Occipital lobe (tissue), 3 donors: ENCODE measurements at places on chromosomes 13 and 19. TPM values are rescaled to one million over a fixed set of nuclear protein-coding genes. Genes with fewer than 3 reads are reported as not detected.

DNA sequence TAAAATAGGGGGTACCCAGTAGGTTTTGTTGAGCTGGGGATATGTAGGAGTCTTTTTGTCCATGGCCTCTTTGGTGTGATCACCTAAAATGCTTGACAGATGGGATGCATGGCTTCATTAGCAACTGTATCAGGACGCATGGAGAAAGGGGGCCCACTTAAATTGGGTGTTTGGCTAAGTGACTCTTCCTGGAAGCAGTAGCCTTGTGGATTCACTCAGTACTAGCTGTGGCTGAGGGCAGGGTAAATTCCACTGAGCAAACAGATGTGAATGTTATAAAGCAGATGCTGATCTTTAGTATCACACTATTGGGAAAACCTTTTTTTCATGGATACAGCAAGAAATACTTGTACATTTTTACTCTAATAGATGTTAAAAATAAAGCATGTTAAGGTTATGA, 140.0 kb downstream of the FGF14 start:
- no peak for DNase-seq

DNA sequence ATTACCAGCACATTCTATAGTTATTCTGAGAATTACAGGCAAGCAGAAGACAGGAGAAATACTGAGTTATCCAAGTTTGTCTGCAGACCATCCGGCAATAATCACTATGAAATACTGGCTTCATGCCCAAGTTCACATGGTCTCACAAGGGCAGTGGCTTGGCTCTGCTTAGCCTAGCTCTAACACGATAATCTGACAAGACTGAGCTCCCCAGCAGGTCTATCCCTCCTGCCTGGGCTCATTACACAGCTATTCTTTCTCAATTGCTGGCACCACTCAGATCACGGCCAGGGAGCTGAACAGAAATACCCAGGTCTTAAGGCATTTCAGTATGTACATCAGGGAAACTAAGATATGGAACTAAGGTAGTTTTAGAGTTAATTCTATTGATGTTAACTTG, 361.6 kb upstream of the PCDH20 start:
- no peak for DNase-seq

C5AR1 gene
- total RNA-seq, result 0.16 TPM

DNA sequence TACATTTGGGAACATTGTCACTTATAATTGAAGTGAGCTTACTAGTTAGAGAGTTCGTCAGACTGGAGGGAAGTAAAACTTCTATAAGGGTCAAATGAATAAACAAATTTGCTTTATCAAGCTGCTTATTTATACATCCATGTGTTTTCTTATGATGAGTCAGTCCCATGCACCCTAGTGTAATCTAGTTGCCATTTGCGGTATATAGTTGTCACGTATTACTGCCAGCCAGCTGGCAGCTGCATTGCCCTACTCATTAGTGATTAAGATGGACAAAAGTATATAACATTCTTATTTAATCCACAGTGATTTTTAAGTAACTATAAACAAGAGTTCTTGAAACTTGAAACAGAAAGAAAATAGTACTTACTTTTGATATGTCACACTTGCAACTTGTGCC, 182.4 kb downstream of the GPC6 start:
- no peak for DNase-seq

DNA sequence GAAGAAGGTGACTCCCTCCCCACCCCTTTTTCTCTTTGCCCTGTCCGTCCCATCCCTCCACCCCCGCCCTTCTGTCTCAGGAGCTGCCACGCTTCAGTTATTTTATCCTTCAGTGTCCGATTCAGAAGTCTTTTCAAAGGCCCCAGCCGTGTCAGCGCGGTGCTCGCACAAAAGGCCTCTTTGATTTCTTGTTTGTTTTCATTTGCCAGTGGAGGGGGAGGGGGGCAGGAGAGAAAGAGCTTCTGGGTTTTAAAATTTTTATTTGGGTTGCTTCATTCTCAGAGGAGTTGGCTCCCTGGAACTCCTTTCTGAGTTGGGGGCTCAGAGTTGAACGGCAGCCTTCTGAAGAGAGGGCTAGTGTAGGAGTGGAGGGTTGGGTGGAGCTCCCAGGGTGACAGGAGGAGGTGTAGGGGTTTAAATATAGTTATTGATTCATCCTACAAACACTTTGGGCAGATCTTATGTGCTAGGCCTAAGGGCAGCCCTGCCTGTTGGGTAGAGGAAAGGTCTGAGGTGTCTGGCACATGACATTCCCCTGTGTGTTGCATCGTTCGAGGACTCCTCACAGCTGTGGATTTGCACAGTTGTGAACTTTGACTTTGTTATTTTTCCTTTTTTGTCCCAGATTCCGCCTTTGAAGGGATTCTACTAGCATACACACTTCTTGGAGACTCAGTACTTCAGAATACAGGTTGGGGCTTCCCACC, 36.8 kb downstream of the NFIX start:
- peak; percentile 71 for DNase-seq

TMEM272 gene
- 0.16 TPM for total RNA-seq

ZNF155 gene
- total RNA-seq, result 13.9 TPM

DNA sequence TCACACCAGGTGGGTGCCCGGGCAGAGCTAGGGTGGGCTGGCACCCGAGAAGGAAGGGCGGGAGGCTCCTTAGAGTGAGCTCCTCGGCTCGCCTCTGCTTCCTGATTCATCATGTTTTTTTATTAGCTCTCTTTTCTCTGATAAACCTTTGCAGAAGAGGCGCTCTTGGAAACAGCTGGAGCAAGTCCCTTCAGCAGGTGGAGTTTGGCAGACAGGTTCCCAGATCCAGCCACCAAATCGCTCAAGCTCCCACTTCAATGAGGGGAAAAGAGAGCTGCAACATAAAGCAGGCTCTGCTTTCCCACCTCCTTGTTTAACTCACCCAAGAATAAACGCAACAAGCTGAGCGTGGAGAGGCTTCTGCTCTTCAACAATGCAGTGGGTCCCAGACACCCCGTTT, 244.8 kb downstream of the TSHZ3 start:
- DNase-seq, result no peak

ELL gene
- total RNA-seq, result 6.6 TPM

CCDC122 gene
- 13.4 TPM for total RNA-seq

- peak; percentile 2 for DNase-seq
Observed at GRCh38 chr13:100753376-100753775, 78.8 kb upstream of the TMTC4 start.

KPTN gene
- total RNA-seq, result 4.2 TPM

CGB8 gene
- total RNA-seq, result not detected

- DNase-seq, result peak; percentile 37
Observed at GRCh38 chr19:9945319-9945966, 9.1 kb upstream of the OLFM2 start.

WDR62 gene
- 0.78 TPM for total RNA-seq

PLPPR3 gene
- total RNA-seq, result 99.5 TPM

- no peak for DNase-seq
Observed at GRCh38 chr13:52760077-52760476, 20.5 kb upstream of the CNMD start.

DNA sequence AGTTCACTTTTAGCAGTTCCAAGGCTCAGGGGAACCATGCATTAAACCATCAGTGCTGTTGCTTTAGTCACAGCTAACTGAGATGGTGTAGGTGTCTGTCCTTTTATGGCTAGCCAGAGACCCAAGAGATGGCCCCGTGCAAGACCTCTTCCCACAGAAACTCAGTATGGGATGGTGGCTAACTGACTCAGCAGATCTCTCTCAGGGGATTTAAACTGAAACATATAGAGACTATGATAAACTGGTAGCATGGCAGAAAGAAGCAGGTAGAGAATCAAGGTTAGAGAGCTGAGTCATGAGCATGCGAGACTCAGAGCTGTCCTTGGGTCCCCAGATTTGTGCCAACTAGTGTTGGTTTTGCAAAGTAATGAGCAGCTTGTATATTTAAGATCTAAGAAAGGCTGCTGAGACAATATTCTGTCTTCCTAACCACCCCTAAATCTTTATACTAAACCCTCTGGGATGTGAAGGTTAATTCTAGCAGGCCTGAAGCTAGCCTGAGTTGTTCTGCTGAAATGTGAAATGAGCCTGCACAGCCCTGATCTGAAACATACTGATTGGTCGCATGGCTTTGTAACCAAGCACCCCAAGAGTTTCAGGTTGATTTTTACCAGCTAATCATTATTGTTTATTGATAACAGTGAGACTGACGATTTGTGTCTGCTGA, 6.5 kb upstream of the SCEL start:
- DNase-seq, result no peak

DNA sequence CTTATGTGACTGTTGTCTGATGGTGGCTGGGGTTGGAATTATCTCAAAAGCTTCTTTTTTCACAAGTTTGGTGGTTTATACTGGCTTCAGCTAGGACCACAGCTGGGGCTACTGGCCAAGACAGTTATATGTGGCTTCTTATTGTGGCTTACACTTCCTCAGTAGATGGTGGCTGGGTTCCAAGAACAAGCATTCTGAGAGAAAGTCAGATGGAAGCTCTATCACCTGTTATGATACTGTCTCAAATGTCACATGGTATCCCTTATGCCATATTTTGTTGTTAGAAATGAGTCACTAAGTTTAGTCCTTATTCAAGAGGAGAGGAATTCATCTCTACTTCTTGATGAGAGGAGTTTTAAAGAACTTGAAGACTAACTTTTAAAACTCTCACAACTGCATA, 41.6 kb downstream of the NDFIP2 start:
- DNase-seq, result no peak

DNA sequence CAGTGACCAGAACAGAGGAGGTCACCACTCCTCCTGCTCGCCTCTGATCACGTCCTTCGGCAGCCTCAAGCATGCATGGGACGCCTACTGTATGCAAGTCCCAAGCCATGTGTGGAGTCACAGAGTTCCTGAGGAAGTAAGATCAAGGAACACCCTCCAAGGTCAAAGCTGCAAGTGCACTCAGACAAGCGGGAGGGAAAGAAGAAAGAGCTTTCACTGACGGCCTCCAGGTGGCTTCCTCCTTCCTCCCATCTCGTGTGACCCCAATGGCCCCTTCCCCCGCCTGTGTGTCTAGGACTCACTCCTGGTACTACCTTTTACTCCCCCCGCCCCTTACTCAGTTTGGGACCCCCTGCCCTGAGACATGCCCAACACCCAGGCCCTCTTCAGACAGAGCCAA, 6.1 kb downstream of the HAUS8 start:
- no peak for DNase-seq

DNA sequence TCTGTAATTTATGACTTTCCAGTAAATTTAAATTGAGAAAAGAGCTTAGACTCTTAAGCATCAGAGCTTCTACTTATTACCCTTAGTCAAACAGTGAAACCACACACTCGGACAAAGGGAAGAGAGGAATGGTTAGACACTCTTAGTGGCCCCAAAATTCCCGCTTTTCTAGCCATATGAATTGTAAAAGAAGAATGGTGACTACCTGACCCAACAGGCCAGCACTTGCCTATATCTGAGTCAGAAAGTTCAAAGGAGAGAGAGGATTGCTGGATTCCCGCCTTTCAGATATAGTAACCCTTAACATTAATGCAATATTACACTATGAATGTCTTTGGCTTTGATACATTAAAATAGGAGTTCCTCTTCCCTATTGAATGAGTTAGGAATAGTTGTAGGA, 317.3 kb downstream of the PCDH17 start:
- DNase-seq, result no peak

SIAH3 gene
- 9.8 TPM for total RNA-seq

DNA sequence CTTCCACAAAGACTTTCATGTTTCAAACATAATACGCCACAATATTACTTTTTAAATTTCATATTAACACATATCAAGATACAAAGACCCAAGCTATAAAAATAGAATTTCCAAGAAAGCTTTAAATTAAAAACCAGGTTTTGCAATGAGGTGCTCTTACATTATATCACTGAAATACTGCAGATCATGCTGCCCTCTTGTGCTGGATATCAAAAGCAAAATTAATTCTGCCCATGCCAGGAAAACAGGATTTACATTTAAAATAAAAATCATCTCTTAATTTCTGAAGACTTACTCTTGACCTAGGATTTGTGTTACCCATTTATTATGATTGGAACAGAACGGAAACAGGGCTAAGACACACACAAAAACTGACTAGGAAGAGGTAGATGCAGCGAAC, 145.0 kb downstream of the ABCC4 start:
- no peak for DNase-seq

DNA sequence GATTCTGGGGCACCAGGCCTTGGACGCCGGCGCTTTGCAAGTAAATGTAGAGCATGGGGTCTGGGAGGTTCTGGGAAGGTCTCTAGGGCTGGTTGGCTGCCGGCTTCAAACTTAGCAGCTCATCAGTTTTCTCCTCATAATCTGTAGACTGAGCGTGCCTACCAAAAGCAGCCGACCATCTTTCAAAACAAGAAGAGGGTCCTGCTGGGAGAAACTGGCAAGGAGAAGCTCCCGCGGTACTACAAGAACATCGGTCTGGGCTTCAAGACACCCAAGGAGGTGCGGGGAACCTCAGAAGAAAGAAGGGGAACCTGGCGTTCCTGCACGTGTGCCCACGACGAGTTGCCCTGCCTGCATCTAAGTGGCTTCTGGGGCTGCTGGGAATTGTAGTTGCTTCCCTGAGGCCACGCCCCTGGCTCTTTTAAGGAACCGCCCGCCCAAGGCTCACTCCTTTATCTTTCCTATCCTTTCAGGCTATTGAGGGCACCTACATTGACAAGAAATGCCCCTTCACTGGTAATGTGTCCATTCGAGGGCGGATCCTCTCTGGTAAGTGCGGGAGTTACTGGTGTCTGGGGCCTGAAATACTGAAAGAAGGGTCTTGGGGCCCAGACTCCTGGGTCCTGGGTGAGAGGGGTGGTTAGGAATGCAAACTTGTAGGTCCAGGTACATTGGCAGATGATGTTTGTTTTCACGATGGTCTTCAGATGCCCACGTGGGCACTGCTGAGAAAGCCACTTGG, 984 bp downstream of the RPS11 start:
- no peak for DNase-seq

DNA sequence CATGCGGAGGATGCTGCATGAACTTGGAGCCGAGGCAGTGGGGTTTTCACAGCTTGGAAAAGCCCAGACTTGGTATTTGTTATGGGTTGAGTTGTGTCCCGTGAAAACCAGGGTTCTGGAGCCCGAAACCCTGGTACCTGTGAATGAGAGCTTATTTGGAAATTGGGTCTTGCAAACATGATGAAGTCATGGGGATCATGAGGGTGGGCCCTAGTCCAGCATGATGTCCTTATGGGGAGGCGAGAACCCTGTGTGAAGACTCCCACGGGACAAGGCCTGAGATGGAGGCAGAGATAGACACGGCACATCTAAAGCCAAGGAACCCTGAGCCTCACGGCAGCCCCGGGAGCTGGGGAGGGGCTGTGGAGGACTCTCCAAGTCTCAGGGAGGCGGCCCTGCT, 82.3 kb downstream of the ANKRD10 start:
- DNase-seq, result no peak
